CD8-positive, alpha-beta memory T cell (primary cell): ENCODE measurements at places on chromosomes 4 and X.

GRCh38 chrX:358651-359143 lies 28.0 kb downstream of the PPP2R3B start:
- DNase-seq: no peak

DNA sequence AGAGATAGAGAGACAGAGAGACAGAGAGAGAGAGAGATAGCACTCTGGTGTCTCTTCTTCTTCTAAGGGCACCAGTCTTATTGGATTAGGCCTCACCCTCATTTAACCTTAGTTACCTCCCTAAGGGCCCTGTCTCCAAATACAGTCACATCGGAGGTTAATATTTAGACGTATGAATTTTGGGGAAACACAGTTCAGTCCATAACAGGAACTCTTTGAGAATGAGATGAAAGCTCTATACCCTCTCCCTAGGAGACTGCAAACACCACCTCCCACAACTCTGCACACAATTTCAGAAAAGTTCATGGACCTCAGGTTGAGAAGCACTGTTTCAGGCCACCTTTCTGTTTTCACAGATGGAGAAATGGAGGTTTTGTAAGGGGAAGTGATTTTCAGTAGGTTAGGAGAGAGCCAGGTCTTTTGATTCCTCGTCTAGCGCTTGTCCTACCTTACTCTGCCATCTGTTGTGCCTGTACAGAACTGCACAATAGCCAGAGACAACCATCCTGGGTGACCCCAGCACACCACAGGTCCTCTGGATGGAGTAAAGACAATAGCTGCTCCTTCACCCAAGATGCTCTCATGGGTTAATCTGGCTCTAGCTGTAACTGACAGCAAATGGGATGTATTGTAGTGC lies 16.9 kb upstream of the LOC101059915 start:
- DNase-seq: peak; percentile 56

DNA sequence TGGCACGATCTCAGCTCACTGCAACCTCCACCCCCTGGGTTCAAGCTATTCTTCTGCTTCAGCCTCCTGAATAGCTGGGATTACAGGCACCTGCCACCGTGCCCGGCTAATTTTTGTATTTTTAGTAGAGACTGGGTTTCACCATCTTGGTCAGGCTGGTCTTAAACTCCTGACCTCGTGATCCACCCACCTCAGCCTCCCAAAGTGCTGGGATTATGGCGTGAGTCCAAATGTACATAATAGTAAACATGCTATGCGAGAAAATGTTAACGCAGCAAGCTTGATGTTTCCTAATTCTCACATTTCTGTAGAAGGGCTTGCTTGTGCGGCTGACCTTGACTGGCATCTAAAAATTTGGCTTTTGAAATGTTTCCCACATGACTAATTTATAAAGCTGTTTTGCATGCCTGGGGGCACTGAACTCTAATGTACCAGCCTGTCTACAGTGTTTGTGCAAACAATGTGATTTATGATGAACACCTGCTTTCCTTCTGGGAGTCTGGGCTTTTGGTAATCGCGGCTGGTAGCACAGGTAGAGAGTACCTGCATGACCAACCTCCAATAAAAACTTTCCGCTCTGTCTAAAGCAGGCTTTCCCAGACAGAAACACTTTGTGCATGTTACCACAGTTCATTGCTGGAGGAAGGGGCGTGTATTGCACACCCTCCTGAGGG lies 216.8 kb downstream of the IL15 start:
- DNase-seq: no peak

DNA sequence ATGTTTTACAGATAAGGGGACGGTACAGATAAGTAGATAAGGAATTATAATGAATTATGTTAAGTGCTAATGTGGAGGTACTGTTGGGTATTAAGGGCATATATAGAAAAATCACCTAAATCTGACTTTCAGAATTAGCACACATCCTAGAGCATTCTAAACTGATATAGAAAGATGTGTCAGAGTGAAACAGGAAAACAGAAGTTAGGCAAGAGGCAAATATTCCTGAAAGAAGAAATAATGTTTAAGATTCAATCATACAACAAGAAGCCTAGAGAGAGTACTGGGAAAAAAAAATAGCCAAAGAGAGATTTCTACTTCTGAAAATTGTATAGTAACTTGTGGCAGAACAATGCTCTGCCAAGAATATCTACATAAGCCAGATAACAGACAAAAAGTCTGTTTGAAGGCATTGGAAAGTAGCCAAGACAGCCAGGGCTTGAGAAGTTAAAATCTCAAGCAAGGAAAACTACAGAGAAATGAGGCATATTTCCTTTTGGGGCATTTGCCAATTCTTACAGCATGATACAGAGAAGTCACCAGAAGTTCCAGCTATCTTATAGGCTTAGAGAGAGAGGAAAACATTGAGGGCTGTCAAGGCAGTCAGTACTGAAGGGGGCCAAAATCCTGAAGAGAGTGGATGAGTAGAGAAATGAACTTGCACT lies 646.0 kb downstream of the RPA4 start:
- no peak for DNase-seq

GRCh38 chrX:151723156-151723760 lies 7.4 kb downstream of the FATE1 start:
- DNase-seq: no peak

DNA sequence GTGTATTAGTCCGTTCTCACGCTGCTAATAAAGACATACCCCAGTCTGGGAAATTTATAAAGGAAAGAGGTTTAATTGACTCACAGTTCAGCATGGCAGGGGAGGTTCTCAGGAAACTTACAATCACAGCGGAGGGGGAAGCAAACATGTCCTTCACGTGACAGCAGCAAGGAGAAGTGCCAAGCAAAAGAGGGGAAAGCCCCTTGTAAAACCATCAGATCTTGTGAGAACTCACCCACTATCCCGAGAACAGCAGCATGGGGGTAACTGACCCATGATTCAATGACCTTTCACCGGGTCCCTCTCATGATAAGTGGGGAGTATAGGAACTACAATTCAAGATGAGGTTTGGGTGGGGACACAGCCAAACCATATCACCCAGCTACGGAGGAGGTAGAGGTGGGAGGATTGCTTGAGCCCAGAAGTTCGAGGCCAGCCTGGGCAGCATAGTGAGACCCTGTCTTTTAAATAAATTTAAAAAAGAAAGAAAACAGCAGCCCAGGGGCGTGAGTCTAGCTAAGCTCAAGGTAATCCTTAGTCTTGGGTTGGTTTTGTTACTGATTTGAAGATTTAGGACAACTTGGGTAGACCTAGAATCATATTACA lies 46.4 kb upstream of the TMEM131L start:
- DNase-seq: no peak

- DNase-seq: no peak
Observed at GRCh38 chrX:40784516-40785151, 49.3 kb upstream of the MED14 start.

GRCh38 chr4:42579903-42580302 lies 77.0 kb downstream of the ATP8A1 start:
- no peak for DNase-seq

- no peak for DNase-seq
Observed at GRCh38 chr4:102502543-102502818, 1.3 kb downstream of the NFKB1 start.
